ENCODE measurements at places on chromosomes 4 and X. TPM values are rescaled to one million over a fixed set of nuclear protein-coding genes. Genes with fewer than 3 reads are reported as not detected.

The TMEM156 gene
- total RNA-seq, result not detected

The TEX13C gene
- not detected for total RNA-seq

The GLOD5 gene
- total RNA-seq, result not detected

The KLF8 gene
- 3.2 TPM for total RNA-seq

The KCND1 gene
- 0.38 TPM for total RNA-seq

The PQBP1 gene
- 56.2 TPM for total RNA-seq

The NDNF gene
- total RNA-seq, result 8.1 TPM

The TMLHE gene
- total RNA-seq, result 38.8 TPM

The NPY2R gene
- total RNA-seq, result not detected

All from Right ventricle myocardium superior (tissue), 1 donor.